Globus pallidus (tissue), 1 donor: ENCODE measurements at places on chromosomes 2 and 18.

- DNase-seq = no peak
These were observed 2.0 kb upstream of the MOB4 start for GRCh38 chr2:197513915-197514314.

GRCh38 chr2:77144772-77145171 lies 377.4 kb downstream of the LRRTM4 start:
- no peak for DNase-seq

GRCh38 chr2:143034292-143035074 lies 94.7 kb upstream of the ARHGAP15 start:
- peak; percentile 83 for DNase-seq

- DNase-seq = no peak
These were observed 489.1 kb upstream of the ACVR2A start for GRCh38 chr2:147355706-147356105.

GRCh38 chr2:151945602-151946001 lies 117.4 kb upstream of the ARL5A start:
- no peak for DNase-seq

DNA sequence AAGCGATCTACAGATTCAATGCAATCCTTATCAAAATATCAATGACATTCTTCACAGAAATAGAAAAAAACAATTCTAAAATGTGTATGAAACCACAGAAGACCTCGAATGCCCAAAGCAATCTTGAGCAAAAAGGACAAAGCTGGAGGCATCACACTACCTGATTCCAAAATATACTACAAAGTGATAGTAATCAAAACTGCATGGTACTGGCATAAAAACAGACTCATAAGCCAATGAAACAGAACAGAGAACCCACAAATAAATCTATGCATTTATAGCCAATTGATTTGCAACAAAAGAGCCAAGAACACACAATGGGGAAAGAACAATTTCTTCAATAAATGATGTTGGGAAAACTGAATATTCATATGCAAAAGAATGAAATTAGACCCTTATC lies 99.2 kb downstream of the POLR1A start:
- DNase-seq = no peak

DNA sequence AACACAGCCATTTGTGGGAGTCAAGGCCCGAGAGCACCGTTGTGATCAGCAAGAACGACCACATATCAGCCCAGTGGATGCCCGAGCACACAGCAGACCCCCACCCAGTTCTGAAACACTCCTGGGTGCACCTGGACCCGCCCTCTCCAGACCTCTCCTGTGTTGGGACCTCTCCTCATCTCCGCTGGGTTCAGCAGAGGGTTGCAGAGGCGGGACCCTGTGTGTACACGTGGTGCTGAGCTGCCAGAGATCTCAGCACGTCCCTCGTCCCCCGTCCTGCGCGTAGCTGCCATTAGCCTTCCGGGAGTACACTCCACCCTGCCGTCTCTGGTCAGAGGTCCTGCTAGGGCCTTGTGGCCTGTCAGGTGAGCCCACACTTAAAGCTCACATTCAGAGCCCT lies 51.7 kb downstream of the ADI1 start:
- no peak for DNase-seq

DNA sequence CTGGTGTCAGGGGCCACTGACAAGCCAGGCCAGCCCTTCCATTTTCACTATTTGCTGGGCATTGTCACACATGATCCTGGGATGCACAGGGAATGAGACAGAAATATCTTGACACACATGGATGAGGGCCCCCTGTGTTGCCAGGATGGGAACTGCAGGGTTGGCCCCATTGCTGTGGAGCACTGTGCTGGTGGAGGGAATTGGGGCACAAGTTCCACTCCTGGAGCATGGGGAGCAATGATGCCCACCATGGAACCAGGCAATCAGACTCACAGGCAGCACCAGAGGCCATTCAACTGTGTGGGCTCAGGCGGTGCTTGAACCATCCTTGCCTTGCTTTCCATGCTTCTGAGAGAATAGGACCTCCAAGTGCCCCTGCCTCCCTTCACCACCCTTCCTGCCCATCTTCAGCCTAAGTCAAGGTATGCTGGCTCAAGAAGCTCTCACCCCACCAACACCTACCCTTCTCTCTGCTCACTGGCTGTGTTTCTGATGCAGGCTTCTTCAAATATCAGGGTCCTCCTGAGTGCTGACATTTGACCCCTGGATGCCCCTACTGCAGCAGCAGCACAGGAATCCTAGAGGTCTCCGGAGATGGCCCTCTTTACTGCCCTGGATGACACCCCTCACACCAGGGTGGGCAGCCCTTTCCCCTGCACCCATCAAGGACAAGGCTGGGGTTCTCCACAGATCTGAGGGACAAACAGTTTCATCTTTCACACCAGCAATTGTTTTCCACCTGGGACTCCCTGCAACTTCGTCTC lies 11.0 kb downstream of the ADRA2B start:
- DNase-seq = no peak

GRCh38 chr2:231663458-231664212 lies 44.7 kb upstream of the PTMA start:
- no peak for DNase-seq
